ENCODE measurements at places on chromosomes 6 and 20.

- no peak for DNase-seq
Observed at GRCh38 chr6:69784595-69785377, 12.0 kb downstream of the LMBRD1 start.

DNA sequence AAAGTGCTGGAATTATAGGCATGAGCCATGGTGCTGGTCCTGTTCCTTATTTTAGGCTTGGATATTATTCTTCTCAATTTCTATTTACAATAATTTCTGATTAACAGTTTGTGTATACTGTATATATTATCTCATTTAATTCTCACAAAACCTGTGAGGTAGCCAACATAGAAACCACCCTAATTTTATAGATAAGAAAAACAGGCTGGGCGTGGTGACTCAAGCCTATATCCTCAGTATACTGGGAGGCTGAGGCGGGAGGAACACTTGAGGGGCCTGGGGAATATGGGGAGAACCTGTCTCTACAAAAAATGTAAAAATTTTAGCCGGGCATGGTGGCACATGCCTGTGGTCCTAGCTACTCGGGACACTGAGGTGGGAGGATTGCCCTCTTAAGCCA is 3.8 kb upstream of the AFG1L start:
- no peak for DNase-seq

DNA sequence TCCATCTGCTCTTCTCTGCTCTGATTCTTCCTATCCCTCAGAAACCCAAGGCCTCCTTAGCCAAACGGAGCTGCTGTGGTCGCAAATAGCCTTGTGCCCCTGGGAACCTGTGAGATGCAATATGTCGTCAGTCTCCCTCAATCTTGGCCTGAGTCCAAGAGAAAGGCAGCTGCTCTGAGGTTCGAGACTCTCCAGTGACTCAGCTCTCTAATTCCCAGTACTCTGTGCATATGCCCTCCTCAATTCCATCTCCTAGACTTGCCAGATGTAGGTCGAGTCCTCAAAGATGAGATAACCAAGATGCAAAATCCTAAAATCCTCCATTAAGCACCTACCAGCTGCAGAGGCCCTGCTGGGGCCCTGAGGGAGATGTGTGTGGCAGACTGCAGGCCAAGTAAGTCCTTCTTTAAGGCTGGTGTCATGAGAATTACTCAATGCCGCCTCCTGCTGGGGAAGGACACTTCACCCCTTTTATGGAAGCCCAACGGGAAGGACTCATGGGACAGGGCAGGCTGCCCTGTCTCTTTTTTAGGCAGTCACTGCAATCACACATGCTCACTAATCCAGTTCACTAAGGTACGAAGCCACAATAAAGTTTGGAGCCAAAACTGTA is 28.5 kb downstream of the C6orf15 start:
- peak; percentile 82 for DNase-seq

DNA sequence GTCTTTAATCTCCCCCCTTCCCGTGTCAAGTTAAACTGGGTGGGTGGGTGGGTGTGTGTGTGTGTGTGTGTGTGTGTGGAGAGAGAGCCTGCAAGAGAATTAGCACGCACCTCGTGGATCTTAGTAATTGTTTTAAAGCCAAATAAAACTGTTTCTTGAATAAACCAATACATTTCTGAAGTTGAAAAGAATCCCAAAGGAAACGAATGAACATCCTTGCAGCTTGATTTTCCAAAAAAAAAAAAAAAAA is 381 bp upstream of the BICRAL start:
- no peak for DNase-seq

DNA sequence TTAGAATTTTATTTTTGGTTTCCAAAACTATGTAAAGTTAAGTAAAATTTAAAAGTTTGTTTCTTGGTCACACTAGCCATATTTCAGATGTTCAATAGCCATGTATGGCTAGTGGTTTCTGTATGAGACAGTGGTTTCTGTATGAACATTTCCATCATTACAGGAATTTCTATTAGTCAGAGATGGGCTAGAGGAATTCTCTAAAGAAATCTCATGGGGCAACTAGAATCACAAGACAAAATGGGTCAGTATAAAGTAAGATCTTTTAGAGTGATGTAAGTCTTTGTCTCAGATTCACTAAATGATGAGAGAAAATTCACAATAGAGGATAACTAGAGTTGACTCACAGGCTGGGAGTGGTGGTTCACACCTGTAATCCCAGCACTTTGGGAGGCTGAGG is 149.0 kb downstream of the FUT9 start:
- no peak for DNase-seq

DNA sequence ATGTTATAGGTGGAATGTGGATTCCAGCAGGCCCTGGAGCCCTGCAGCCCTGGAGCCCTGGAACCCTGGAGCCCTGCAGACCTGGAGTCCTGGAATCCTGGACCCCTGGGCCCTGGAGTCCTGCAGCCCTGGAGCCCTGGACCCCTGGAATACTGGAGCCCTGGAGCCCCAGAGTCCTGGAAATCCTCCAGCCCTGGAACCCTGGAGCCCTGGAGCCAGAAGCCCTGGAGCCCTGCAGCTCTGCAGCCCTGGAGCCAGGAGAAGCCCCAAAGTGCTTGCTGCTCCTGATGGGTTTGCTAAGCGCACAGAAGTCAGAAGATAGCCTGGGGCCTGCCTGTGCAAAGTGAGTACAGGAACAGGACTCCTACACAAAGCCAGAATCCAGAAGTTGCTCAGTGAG is 223.1 kb upstream of the PDE10A start:
- no peak for DNase-seq

DNA sequence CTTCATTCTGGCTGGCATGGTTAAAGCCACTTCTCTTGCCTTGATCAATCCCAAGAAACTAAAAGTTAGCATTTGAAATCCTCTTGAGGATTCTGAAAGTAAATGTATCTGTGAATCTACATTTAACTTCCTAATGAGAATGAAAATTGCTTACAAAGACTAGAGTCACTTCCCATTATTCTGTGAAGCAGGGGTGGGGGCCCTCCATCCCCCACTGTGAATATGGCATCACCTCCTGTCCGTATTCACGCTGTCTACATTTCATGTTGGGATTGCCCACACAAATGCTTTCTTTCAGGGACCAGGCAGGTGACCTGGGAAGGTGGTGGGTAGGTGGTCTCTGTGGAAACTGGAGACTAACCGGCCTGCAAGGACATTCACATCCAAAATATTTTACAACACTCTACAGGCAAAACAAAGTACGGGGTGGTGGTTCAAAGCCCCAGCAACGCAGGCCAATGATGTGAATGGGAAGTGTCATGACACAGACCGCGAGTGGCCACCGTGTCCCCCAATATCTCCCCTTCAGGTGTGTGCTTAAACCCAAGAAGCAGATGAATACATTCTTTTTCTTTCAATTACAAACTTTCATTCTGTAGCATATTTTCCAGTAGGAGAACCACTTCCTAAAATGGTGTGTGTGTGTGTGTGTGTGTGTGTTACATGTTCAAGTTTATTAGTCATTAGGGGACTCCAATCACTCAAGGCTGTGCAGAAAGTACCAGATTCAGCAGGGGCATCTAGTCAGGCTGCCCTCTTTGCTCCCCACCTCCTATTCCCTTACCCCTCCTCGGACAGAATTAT is 132.2 kb downstream of the PRND start:
- no peak for DNase-seq

Measured in activated CD4-positive, alpha-beta T cell treated with anti-CD3 and anti-CD28 coated beads, Interleukin-2, amount 10 ng/mL, durations not matched to agents 24 days and 14 days (primary cell).